NCI-H226 (cell line): ENCODE measurements at places on chromosomes 1 and 21.

DNA sequence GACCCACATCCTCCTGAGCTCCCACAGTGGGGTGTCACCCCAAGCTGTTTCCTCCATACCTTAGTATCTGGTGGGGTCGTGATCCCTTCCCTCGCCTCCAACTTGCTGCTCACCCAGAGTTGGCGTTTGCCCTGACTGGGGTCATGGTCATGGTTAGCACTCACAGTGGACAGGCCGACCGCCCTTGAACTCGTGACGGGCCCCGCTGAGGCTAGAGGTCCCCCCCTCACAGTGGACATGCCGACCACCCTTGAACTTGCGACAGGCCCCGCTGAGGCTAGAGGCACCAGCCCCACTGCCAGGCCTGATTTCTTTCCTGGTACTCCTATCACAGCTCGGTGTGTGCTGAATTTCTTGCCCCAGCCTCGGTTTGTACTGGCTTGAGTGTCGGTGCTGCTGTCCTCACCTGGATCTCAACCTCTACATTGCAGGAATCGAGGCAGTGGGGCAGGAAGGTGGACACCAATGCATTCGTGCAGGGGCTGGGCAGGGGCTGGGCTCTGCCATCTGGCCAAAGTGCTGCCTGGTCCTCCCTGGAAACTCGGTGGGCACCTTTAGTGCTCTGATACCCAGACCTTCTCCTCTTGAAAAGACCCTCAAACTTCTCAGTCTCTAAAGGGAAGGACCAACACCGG lies 37.5 kb upstream of the AJAP1 start:
- DNase-seq = no peak

DNA sequence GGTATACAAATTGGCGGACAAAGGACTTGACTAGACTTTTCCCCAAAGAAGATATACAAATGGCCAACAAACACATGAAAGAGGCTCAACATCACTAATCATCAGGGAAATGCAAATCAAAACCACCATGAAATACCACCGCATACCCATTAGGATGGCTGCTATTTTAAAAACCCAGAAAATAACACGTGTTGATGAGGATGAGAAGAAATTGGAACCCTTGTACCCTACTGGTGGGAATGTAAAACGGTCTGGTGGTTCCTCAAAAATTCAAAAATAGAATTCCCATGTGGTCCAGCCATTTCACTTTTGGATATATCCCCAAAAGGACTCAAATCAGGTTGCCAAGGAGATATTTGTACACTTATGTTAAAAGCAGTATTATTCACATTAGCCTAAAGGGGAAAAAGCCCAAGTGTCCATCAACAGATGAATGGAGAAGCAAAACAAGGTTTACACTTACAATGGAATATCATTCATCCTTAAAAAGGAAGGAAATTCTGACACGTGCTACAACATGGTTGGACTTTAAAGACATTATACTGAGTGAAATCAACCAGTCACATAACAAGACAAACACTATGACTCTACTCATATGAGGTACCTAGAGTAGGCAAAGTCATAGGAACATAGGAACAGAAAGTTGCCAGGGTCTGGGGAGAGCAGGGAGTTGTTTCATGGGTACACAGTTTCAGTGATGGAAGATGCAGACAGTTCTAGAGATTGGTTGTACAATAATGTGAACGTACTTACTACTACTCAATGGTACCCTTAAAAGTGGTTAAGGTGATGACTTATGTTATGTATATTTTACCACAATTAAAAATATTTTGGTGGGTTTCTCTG lies 17.0 kb downstream of the CD34 start:
- DNase-seq = no peak

GRCh38 chr1:201396861-201397464 lies 2.2 kb downstream of the LAD1 start:
- no peak for DNase-seq

DNA sequence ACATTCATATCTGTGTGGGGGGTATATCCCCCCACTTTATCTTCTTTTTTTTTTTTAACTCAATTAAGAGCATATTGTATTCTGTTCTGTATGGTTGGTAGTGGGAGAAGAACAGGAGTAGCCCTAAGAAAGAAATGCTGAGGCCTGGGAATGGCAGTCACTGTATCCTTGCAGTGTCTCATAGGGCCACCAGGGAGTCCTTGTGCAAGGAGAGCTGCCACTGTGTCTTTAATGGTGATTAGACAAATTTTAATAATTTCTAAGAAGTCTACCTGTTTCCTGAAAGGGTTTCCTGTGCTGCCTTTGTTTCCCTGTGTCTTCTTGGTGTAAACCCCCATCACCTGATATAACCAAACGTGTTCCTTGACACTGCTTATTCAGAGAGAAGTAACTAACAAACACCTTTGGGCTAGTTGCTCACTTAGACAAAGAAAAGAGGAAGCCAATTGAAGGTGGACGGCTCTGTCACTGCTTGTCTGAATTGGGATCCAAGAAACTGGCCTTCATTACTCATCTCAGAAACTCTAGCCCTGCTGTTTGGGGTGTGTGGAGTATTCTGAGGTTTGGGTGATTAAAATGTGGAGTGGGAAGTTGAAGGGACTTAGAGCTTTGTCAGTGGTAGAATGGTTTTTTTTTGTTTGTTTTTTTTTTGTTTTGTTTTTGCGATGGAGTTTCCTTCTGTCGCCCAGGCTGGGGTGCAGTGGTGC lies 15.2 kb downstream of the GIPC2 start:
- no peak for DNase-seq

GRCh38 chr1:168468042-168468809 lies 75.6 kb downstream of the XCL2 start:
- DNase-seq = peak; percentile 70

DNA sequence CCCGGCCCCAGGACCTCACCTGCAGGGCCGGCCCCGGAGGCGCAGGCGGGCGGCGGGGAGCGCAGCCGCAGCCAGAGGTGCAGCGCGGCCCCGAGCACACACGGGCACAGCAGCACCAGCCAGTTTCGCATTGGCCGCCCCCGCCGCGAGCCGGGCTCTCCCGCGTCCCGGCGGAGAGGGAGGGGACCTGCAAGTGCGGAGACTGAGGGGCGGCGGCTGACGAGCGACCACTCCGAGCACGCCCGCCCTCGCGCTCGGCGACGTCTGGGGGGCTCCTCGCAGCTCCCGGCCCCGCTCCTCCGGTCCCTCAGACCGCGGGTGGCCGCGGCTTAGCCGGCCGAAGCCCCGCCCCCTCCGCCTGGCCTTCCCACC lies at the start of gene B3GALNT2:
Gene B3GALNT2 (minus strand): TSS at position 331 of the 372 bp plus-strand sequence. CDS start 200 bp downstream, at position 131.
- DNase-seq = no peak

- no peak for DNase-seq
These were observed 10.3 kb downstream of the CPLANE2 start for GRCh38 chr1:16226490-16227179.

GRCh38 chr1:85884372-85885035 lies 176.3 kb upstream of the ZNHIT6 start:
- DNase-seq = peak; percentile 45

GRCh38 chr1:52400131-52400530 lies 4.1 kb downstream of the ORC1 start:
- no peak for DNase-seq

DNA sequence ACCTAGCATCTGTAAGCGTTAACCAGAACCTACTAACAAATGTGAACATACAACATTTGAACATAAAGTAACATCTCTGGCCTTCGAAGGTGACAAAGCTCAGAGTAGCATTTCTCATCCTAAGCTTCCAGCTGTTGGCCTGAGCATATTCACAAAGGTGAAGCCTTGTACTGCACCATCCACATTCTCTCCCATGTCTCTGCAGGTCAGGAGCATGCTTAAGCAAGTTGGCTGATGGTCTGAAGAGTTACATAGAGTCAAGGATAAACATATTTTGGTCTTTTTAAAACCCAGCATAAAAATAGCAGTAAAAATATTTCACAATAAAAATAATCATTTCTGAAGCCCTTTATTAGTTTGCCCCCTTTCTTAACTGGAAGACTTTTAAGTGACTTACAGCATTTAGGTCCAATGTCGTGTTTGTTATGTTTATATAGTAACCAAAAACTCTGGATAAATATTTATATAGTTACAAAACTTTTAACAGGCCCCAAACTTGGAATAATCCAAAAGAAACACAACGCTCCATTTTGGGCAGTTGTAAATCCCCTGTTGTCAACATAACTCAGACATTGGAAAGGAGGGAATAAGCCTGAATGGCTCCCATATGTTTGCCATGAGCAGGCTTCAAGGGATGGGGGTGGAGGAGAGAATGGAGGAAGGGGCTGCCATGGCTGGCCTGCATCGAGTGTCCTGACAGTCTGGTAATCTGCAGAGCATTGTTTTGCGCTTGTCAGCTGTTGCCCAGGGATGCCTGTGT lies 42.8 kb upstream of the ENAH start:
- no peak for DNase-seq

GRCh38 chr1:23178950-23179349 lies 10.3 kb upstream of the LUZP1 start:
- DNase-seq = no peak

- DNase-seq = peak; percentile 82
These were observed 25.8 kb downstream of the OSBPL9 start for GRCh38 chr1:51642739-51643142.

DNA sequence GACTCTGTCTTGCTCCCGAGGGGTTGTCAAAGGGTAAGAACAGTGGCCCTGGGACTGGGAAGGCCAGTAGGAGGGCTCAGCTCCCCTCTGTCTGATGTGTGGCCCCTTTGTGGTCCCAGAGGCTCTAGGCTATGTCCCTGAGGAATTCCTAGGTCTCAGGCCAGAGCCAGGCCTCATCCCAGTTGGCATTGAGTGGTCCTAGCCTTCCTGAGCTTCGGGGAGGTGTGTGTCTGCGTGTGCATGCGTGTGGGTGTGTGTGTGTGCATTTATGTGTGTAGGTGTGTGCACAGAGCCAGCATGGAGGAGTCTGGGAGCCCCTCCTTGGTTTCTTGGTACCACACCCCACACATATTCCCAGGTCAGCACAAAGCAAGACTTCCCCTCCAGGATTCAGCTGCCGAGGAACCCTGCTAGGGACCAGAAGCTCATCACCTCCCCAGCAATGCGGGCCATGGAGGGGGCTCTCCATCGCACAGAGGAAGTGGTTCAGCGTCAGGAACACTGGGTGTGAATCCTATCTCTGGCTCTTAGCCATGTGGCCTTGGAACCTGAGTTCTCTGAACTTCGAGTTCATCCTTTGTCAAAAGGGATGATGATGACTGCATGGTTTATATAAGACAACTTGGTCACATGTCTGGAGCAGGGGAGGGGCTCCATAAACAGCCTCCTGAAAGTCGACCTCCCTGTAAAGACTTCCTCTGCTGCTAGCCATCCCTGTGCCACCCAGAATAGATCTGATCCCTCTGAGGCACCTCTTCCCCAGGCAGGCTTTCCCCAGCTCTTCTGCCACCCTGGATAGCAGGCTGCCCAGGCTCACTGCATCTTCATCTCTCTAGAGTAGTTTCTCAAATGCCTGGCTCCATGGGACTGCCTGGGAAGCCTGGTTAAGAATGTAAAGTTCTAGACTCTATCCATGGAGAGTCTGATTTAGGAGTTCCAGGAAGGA lies 8.3 kb upstream of the EPS8L3 start:
- DNase-seq = no peak

DNA sequence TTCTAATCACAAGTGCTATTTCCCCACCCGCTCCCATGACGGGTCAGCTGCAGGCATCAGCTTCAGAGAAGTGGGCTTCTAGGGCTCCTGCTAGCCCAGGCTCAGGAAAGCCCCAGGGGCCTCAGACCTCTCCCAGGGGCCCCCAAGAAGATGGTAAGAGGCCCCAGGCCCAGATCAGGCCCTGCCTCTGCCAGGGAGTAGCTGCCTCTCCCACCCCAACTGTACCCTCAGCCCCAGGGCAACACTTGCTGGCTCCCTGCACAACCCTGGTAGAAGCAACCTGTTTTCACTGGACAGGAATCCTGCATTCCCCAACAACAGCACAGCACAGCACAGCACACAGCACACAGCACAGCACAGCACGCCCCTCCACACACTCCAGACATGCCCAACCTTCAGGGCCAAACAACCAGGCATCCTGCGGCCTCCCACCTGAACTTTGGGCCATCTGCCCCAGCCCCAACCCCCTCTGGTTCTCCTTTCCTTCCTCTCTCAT lies 6.5 kb downstream of the BLACAT1 start:
- DNase-seq = no peak

- no peak for DNase-seq
These were observed 6.8 kb downstream of the CD247 start for GRCh38 chr1:167511374-167511986.
